ENCODE measurements at places on chromosomes 4 and X.

DNA sequence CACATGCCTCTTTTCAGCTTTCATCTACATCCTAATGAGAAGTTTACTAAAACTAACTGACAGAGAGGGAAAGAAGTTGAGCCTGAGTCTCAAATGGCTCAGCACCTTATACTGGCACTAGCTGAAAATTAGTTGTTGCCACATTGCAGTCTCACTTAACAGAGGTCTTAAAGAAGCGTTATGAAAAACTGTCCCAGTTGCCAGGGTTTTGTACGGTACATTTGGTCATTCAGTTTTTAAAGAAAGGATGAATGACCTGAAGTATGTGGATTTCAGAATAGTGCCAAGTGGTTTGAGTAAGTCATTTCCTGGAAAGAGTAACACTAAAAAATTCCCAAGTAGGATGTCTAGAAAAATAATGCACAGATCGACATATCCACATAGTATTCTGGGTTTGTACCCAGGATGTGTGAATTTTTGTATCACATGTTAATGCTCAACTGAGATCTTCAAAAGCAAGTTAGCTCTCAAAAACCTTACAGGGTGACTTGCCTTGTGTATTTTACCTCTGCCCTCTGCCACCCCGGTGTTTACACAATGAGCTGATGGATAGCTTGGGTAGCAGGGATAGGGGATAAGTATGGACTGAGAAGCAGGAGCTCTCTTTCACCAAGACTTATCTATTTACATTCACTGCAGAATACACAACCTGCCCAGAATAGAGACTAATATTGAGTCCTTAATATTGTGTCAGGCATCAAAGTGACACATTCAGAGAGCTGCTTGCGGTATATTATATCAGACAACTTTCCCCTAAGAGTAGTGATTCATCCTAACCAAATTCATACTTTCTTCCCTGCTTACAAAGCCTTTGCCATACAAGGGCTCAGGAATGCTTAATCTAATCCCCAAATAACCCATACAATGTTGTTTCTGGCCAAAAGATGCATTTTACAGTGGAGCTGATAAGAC lies 1075.7 kb upstream of the PABPC4L start:
- no peak for DNase-seq

DNA sequence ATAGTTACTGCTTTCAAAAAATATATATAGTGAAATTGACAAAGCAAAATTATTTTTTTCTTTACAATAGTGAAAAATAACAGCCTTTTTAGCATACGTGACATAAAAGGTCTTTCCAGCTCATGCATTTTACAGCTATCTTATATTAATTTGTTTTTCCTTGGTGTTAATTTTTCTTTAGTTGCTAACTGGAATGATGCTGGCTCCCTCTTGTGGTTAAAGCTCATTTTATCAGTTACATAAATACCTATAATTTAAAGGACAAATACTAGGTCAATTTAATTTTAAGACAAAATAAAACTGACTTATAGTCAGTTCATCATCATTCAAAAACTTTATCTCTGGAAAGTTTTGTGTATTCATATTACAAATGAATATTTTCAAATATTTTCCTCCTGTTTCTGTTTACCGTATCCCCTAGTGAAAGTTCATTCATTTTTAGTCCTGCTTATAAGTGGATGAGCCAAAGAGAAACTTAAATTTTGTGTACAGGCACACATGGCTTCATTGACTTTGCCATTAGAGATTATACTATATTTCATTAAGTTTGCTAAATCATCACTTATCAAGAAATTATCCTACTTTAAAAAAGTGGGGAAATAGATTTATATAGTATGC lies 9.9 kb upstream of the ANAPC4 start:
- no peak for DNase-seq

DNA sequence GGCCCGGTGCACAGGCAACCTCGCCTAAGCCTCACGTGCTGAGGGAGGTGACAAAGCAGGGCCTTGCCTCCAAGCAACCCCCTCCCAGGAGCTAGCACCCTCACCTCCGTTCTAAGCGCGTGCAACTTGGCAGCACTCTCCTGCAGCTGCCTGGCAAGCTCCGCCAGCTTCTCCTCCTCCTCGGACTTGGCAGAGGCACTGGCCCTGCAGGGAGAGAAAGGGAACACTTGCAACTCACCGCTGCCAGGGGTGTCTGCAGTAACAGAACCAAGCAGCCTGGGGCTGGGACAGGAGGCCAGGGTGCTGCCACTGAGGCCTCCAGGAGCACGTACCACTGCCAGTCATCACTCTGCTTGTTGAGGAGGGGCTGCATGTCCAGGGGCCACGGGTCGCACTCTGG lies 10.3 kb upstream of the TREX2 start:
- DNase-seq = peak; percentile 28

DNA sequence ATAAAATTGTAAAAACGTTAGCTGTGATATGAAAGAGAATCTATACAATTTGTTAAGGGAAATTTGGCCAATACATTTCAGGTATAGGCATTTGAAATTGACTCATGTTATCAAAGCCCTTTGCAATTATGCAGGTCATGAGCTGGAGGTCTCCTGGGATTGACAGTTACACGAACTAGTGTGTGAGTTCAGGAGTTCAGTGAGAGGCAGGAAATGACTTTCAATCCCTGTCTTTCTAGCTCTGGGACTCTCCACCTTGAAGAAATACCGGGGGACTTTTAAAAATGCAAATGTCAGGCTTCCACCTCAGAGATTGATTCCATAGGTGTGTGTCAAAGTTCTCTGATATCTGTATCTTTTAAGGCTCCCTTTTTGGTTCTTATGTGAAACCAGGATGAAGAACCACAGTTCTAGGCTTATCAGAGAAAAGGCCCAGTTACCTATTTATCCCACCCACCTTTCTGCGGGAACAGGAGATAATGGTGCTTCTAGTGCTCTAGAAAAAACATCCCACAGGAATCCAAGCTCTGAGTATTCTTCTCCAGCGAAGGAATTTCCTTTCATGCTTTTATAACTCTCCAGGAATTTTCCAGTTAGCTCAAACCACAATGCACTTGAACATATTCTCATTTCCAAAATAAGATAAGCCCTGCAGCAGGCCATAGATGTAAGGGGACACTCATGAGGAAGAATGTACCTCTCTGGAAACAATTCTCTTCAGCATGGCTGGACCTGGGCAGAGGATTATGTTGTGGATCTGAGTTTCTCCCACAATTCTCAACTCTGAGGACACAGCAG lies 501.0 kb downstream of the IDS start:
- no peak for DNase-seq

- no peak for DNase-seq
These were observed 159.2 kb downstream of the SPRY1 start for GRCh38 chr4:123555807-123556273.

GRCh38 chrX:12563121-12563520 lies 228.1 kb upstream of the PRPS2 start:
- DNase-seq = no peak

DNA sequence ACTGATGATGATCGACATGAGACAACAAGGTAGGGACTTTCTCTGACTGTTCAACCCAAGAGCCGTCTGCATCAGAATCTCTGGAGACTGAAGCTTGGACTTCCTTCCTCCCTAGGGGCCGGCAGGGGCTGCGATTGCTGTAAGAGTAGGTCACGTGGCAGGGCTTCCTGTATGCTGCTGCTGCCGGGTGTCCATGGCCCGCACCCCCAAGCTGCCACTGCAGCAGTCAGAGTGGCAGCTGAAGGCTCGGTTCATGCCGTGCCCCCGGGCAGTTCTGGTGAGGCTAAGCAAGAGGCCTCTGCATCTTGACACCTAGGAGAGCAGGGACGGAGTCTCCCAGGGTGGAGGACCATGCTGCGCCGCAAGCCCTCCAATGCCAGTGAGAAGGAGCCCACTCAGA lies at the start of gene SASH3:
Gene SASH3 (plus strand): TSS at position 203 of the 400 bp plus-strand sequence. CDS start 149 bp downstream, at position 352.
- peak; percentile 30 for DNase-seq

DNA sequence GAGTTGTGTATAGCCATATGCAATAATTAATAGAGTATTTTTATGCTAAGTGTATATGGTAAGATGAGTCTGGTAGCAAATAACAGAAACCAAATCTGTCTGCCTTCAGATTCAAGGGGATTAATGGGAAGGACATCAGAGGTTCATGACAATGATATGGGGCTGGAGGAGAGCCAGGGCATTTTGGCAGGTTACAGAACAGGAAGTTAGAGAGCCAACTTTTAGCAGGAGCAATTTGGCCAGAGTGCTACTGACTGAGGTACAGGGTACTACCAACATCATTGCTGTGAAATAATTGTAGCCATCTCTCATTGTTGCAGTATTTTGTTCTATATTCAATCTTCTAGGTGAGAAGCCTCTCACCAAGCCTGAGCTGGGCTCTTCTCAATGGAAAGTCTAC lies 210.9 kb upstream of the FAM47A start:
- no peak for DNase-seq

DNA sequence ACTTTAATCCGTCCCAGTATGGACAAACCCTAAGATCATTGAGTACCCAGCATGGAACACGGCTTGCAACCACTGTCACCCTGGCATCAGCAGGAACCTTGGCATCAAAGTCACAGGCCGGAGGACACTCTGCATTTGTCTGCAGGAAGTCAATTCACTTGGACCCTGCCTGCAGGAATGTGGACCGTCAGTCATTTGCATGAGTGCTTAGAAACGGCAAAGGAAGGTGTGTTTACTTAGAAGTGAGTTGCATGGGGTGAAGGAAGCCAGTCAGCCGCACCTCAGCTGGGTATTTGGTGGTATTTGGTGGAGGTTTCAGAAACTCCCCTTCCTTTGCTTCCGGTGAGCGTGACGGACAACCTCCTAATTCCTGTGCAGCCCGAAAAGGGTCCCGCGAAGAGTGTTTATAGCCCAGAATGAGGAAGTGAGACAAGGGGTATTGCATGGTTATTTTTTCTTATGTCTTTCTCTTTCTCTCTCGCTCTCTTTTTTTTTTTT lies 15.5 kb downstream of the P2RY8 start:
- DNase-seq = no peak

DNA sequence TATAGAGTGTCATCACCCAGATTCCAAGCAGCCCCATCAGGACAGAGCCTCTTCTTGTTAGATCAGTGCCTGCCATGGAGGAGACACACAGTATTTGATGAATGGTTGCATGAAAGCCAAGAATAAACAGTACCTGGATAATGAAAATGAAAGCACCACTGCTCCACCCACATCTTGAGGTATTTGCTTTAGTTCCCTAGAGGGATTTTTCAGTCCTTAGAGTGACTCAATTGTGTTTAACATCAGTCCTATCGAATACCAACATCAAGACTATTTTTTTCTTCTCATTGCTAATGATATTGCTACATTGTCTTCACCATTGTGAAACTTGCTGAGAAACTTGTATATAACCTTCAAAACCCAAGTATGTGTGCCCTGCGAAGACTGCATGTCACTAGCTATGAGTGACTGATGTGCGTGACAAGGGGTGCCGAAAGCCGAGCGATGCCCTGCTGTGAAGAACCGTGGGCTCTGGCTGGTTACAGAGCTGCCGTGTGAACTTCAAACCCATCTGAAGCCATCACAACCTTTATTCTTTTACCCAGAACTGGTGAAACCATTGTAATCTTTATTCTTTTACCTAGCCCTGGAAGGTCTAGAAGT lies 211.3 kb upstream of the FAT1 start:
- no peak for DNase-seq

DNA sequence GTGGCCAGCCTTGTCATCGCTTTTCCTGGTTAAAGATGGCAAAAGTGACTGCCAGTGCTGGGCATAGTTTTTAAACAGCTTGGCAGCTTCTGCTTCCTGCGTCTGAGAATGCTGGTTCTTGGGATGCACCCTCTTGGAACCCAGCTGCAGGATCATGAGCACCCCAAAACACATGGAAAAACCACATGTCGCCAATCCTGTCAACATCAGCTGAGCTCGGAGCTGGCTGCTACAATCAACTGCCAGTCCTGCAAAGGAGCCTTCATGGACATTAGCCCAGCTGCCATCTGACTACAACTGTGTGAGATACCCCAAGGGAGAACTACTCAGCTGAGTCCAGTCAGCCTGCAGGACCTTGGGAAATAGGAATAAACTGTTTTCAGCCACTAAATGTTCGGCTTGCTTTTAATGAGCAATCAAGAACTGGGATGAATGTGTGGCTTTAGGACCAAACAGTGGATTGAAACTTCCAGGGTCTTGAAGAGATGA lies 31.0 kb downstream of the OSTC start:
- DNase-seq = no peak

GRCh38 chrX:105610411-105610810 lies 211.9 kb upstream of the NRK start:
- no peak for DNase-seq

DNA sequence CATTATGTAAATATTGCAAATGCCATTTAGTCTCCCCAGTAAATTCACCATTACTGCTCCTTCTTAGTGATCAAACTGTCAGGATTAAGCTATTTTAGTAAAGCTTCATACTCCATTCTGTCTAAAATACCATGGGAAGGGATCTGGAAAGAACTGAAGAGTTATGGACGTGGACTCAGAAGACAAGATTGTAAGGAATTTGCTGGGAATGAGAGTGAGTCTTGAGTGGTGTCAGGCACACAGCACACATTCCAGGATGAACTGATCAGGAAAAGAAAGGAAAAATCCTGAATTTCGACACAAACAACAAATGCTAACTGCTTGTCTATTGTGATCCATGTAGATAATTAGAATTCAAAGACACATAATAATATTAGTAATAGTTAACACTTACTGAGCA lies 311.0 kb downstream of the CENPC start:
- DNase-seq = no peak

DNA sequence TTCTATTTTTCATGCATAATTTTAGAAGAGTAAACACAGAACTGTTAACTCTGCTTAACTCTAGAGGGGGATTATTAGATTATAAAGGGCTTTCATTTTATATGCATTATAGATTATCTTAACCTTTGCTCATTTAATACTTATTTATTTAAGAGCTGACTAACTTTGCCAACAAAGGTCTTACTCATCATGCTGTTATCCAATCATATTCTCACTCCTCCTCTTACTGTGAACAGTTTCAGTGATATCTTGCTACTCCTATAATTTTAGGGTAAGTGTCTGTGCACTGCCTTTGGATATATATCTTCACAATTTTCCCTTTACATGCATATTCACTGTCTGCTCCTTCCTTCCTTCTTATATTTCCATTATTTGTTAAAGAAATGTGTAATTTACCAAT lies 1814.9 kb downstream of the STIM2 start:
- no peak for DNase-seq

DNA sequence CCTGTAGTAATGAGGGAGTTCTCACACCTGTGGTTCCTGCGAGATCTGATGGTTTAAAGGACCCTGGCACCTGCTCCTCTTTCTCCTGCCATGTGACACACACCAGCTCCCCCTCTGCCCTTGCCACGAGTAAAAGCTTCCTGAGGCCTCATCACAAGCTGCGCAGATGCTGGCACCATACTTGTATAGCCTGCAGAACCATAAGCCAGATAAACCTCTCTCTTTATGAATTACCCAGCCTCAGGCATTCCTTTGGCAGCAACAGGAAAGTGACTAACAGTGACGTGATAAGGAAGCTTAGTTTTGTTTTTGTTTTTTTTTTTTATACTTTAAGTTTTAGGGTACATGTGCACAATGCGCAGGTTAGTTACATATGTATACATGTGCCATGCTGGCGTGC lies 130.9 kb downstream of the AFAP1 start:
- DNase-seq = no peak
